Activated CD8-positive, alpha-beta T cell treated with anti-CD3 and anti-CD28 coated beads for 36 hours (primary cell): ENCODE measurements at places on chromosomes 2 and 18. TPM values are rescaled to one million over a fixed set of nuclear protein-coding genes. Genes with fewer than 3 reads are reported as not detected.

DNA sequence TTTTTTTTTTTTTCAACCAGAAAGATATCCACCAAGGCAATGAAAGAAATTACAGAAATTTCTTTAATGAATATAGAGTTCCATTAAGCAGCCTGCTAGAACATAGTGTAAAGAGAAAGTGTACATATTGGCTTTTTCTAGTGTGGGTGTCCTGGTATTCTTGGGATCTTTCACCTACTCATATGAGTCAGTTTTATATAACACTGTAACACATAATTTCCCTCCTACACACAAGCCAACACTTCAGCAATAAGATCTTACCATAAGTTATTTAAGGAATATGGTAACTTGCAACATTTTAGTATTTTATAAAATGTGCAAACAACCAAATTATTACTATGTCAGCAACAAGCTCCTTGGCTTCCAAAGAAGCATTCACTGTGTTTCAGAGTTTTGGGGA lies 59.9 kb downstream of the ZRANB3 start:
- H3K4me1 ChIP-seq: peaks cover 8% of the 10 kb centered on the region
- H3K27me3 ChIP-seq: no peaks in the 10 kb centered on the region
- H3K36me3 ChIP-seq: no peaks in the 10 kb centered on the region
- no peak for DNase-seq
- no peak overlapping the region for H3K27ac ChIP-seq

GRCh38 chr2:76563730-76564129 lies 853.0 kb upstream of the GCFC2 start:
- H3K4me3 ChIP-seq: no peak overlapping the region
- no peaks in the 10 kb centered on the region for H3K4me1 ChIP-seq
- no peak overlapping the region for H3K27ac ChIP-seq
- H3K27me3 ChIP-seq: no peaks in the 10 kb centered on the region
- no peak for DNase-seq
- no peaks in the 10 kb centered on the region for H3K36me3 ChIP-seq

DNA sequence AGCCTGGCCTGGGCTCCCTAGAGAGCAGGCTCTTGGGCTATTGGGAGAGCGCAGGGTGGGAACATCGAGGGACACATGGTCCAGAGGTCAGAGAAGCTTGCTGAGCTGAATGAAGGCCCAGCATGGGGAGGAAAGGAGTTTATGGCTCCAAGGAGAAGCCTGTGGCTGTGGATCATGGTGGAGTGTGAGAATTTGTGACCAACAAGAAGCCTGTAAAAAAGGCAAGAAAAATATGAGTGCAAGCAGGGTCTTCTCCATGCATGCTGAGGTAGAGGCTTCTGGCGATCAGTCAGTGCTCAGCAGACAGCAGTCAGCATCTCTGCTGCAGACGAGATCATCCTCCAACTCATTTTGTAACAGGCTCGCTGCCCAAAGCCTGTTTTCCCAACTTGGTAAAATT lies 1.3 kb upstream of the SCYGR3 start:
- peaks cover 11% of the 10 kb centered on the region for H3K27me3 ChIP-seq
- DNase-seq: no peak
- no peak overlapping the region for H3K4me3 ChIP-seq
- H3K27ac ChIP-seq: no peak overlapping the region
- no peaks in the 10 kb centered on the region for H3K4me1 ChIP-seq
- H3K36me3 ChIP-seq: no peaks in the 10 kb centered on the region

DNA sequence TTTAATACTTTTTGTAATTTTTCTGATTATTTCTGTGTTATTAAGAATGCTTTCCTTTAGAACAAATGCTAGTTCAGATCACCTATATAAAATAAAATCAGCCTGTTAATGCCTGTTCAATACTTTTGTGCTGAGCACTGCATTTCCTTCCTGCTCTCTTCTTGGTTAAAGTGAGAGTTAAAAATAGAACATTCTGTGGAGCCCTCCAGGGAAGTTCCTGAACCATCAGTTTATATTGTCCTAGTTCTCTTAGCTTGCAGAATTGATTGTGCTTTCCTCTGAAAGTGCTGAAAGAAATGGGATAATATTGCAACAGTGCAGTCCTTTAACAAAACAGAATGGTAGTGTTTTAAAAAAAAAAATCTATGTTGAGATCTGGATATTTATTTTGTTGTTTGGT lies 74.6 kb upstream of the UBXN4 start:
- H3K27me3 ChIP-seq: no peaks in the 10 kb centered on the region
- H3K4me1 ChIP-seq: peaks cover 25% of the 10 kb centered on the region
- H3K36me3 ChIP-seq: peaks cover 34% of the 10 kb centered on the region
- DNase-seq: no peak
- no peak overlapping the region for H3K27ac ChIP-seq

GRCh38 chr18:60067426-60068210 lies 167.8 kb downstream of the PMAIP1 start:
- no peaks in the 10 kb centered on the region for H3K4me1 ChIP-seq
- no peak overlapping the region for H3K4me3 ChIP-seq
- DNase-seq: no peak
- no peak overlapping the region for H3K27ac ChIP-seq
- no peaks in the 10 kb centered on the region for H3K36me3 ChIP-seq

GRCh38 chr2:175001566-175001965 lies 3.6 kb downstream of the CHN1 start:
- DNase-seq: no peak
- no peaks in the 10 kb centered on the region for H3K36me3 ChIP-seq
- H3K4me1 ChIP-seq: peaks cover 4% of the 10 kb centered on the region
- no peak overlapping the region for H3K27ac ChIP-seq
- H3K4me3 ChIP-seq: no peak overlapping the region

- H3K27me3 ChIP-seq: no peaks in the 10 kb centered on the region
- H3K4me3 ChIP-seq: no peak overlapping the region
- no peak overlapping the region for H3K27ac ChIP-seq
- no peak for DNase-seq
- H3K4me1 ChIP-seq: no peaks in the 10 kb centered on the region
These were observed 112.9 kb upstream of the TTC27 start for GRCh38 chr2:32514946-32515345.

DNA sequence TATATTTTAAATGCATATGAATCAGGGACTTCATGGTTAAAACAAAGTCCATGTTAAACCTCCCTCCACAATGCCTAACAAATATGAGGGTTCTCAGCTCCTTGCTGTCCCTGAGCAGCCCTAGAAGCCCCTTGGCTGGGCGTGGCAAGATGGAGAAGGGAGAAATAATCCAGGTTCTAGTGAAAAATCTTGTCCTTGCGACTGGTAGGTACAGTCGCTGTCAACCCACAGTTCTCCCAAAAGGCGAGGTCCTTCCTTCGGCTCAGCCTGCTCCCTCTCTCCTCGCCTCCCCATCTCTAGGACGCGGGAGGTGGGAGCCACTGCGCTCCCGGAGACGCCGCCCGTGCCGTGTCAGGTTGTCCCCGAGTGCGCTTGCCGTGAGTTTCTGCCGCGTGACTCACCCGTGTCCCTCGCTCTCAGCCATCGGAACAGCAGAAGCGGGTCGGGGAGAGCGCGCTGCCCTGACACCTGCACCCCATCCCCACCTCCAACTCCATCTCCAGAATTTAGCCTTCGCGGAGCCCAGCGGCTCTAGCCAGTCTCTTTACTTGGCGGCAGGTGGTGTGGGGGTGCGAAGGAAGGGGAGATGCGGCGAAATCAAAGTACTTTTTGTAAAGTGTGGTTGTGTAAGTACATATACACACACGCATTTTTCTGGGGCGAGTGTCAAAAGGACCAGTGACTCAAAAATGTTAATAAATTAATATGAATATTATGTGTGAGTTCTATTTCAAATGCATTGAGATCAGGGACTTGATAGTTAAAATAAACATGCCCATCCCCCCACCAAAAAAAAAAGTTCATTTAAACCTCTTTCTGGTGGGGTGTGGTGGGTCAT lies 65.1 kb upstream of the TMEM17 start:
- H3K27me3 ChIP-seq: peaks cover 28% of the 10 kb centered on the region
- no peaks in the 10 kb centered on the region for H3K4me1 ChIP-seq
- no peak overlapping the region for H3K4me3 ChIP-seq

Gene HOXD13
- total RNA-seq: not detected
